Activated T-cell treated with anti-CD3 and anti-CD28 coated beads, Interleukin-2, amount 50 U/mL, for 4 hours (primary cell): ENCODE measurements at places on chromosomes 11 and 22. TPM values are rescaled to one million over a fixed set of nuclear protein-coding genes. Genes with fewer than 3 reads are reported as not detected.

GRCh38 chr11:71139516-71140205, 112.7 kb downstream of the SHANK2 start:
- DNase-seq: no peak

GRCh38 chr11:31863170-31863832, 52.2 kb upstream of the PAX6 start:
- DNase-seq: no peak

GRCh38 chr11:85772695-85773094, 38.2 kb downstream of the SYTL2 start:
- DNase-seq: no peak

- peak; percentile 35 for DNase-seq
Measured at GRCh38 chr22:41746567-41747400, 47.5 kb downstream of the MEI1 start.

DNA sequence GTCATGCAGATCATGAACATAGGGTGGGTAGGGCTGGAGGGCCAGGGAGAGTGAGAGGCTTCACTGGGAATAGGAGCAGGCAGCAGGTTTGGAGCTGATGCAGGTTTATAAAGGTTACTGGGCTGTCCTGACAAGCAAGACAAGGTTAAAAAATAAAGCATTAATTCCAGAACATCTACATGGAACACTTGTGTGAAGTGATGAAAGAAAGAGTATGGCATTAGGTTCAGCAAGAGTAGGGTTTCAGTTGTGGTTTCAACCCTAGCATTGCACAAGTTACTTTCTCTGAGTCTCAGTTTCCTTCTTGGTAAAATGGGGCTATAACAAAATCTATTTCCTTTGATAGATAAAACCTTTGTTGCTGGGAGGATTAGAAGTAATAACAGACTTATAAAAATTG, 114.6 kb upstream of the SESN3 start:
- DNase-seq: no peak

GRCh38 chr22:37716708-37717107, 19.9 kb downstream of the TRIOBP start:
- DNase-seq: no peak

- no peak for DNase-seq
Measured at GRCh38 chr11:18773681-18774080, 17.9 kb downstream of the PTPN5 start.

- no peak for DNase-seq
Measured at GRCh38 chr11:28107191-28107749, 686 bp downstream of the KIF18A start.

DNA sequence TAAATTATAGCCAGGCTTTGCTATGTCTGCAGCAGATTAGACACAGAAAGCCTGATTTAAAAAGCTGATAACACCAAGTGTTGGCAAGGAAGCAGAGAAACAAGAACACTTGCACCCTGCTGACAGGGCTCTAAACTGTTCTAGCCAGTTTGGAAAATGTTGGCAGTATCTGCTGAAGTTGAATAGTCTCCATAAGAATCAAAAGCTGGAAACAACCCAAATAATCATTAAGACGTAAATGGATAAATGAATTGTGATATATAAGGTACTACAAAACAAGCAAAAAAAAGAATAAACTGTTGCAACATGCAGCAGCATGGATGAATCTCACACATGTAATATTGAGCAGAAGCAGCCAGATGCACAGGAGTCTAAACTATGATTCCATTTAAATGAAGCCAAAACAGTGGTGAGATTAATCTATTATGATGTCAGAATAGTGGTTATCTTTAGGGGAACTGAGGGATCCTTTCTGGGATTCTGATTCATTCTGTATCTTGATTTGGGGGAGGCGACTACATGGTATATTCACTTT, 40.4 kb upstream of the ADORA2A start:
- DNase-seq: no peak

GRCh38 chr22:43399338-43399979, 12.4 kb upstream of the MPPED1 start:
- DNase-seq: no peak

- peak; percentile 78 for DNase-seq
Measured at GRCh38 chr22:49971232-49972162, 10.9 kb downstream of the PIM3 start.

GRCh38 chr11:12420706-12421105, 43.3 kb downstream of the PARVA start:
- no peak for DNase-seq

GRCh38 chr11:64729851-64730382, 6.9 kb upstream of the NRXN2 start:
- no peak for DNase-seq

GRCh38 chr11:60916669-60917206, 2.8 kb downstream of the TMEM109 start:
- no peak for DNase-seq

DNA sequence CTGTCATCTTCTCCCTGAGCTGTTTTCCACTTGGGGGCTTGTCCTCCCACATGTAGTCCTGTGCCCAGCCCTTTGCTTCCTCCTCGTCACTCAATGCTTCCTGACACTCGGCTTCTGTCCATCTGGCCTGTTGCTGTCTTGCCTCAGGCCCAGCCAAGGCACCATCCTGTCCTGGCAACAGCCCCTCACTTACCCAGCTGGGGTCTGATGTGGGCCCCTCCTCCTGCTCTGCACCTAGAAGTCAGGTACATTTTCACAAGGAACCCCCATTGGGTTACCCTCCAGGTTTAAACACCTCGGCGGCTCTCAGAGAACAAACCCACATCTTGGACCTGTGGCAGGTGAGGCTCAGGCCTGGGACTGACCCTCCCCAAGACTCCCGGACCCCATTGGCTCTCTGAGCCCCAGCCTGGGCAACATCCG, 784.8 kb downstream of the TBC1D22A start:
- DNase-seq: no peak

DNA sequence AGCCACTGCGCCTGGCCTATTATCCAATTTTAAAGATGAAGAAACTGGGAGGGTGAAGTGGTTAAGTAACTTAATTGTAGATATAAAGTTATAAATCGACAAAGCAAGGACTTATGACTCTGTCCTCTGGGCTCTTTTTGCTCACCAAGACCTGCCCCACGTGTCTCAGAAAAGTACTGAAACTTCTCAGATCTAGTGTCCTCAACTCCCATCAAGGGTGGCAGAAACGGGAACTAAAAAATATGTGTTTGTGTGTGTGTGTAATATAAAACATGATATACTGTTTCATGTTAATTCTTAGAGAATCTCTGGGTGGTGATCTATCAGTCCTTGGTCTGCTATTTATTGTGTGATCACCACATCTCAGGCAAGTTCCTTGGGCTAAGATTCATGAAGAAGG, 104.9 kb downstream of the GAB2 start:
- no peak for DNase-seq

- peak; percentile 51 for DNase-seq
Measured at GRCh38 chr22:49983148-49984042, 22.8 kb downstream of the PIM3 start.

- no peak for DNase-seq
Measured at GRCh38 chr11:70527429-70528045, 129.2 kb downstream of the CTTN start.

DNA sequence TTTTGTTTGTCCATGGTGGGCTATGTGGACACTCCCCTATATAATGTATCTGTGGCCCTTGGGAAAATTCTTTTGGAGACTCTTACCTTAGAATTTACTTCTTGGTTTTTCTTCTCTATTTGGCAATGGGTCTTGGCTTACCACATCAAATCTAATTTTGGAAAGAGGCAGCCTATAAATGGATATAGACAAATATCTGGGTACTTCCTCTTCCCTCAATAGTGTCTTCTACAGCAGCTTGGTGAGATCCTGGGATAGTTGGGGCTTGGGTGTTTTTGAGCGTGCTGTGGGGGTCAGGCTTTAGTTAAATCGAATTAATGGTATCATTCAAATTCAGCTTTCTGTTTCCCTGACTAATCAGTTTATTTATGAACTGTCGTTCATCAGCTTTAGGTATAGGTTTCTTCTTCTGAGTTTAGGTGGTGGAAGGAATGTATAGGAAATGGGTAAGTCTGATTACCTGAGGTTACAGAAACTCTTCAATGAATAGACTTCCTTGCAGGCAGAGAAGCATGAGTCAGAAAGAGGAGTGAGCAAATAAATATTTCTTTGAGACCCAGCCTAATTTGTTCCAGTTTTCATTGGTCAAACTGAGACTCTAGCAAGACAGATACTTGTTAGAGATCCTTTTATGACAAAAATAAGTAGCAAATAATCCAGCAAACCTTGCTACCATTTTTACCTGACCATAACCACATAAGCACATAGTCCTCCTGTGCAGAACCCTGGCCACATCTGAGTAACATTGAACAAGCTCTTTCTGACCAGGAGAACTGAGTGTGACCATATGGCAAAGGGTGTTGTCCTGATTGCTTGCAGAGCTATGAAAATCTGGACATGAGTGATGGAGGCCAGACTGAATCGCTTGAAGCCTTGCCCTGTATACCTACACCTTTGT, 68.6 kb upstream of the SORL1-AS1 start:
- DNase-seq: no peak

- DNase-seq: no peak
Measured at GRCh38 chr11:113419454-113420003, 31.9 kb downstream of the ANKK1 start.

- no peak for DNase-seq
Measured at GRCh38 chr11:3201677-3202181, 16.9 kb downstream of the MRGPRG start.

GRCh38 chr11:83554876-83555275, 268.7 kb upstream of the CCDC90B start:
- no peak for DNase-seq

DNA sequence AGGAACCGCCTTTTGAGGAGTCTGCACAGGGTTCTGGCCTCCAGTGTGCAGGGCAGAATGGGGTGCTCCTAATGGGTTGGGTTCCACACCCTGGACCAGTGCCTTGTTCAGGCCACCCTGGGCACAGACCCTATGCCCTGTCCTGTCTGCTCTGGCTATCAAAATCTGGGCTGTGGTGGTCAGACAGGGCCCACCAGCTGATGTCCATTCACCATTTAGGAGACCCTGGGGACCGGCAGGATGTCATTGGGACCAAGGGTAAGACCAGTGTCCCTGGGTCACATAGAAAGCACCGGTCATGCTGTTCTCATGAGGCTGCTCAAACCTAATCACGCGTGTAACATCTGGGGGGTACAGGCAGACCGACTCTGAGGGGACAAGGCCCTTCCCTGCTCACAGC, 37.3 kb downstream of the PARVG start:
- no peak for DNase-seq

DNA sequence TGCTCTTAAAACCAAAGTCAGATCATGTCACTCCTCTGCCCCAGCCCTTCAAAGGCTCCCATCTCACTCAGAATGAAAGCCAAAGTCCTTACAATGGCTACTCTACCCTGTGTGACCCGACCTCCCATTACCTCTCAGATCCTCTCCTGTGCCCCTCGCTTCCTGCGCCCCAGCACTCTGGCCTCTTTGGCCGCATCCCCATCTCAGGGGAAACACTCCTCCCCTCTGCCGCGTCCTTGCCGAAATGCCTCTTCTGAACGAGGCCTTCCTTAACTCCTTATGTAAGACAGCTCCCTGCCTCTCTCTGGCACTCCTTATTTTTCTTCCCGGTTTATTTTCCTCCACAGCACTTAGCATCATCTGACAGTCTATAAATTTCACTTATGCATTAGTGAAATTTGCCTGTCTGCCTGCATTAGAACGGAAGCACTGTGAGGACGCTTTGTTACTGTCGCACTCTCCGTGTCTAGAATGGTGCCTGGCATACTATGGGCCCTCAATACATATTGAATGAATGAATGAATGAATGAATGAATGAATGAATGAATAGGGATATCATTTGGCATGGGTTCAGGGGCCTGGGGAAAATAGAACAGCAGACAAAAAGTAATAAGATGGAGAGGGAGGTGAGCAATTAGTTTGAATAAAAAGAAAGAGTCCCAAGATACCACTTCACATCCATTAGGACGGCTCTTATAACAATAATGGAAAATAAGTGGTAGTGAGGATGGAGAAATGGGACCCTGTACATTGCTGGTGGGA, 137.8 kb downstream of the CEP164 start:
- DNase-seq: no peak

METTL15 gene
- 8.1 TPM for total RNA-seq

BARX2 gene
- 0.87 TPM for total RNA-seq

ALDH3B1 gene
- 0.15 TPM for total RNA-seq

C11orf42 gene
- total RNA-seq: not detected

MRGPRX4 gene
- not detected for total RNA-seq

SCGB1A1 gene
- 0.61 TPM for total RNA-seq

C1QTNF5 gene
- total RNA-seq: not detected

SPDYC gene
- total RNA-seq: not detected

MS4A12 gene
- total RNA-seq: not detected

PATE4 gene
- total RNA-seq: not detected

USP2 gene
- total RNA-seq: 0.19 TPM
